Suppressor macrophage treated with lipopolysaccharide for 4 hours (primary cell): ENCODE measurements at places on chromosomes 6 and 20.

GRCh38 chr20:23488996-23489395, 1.9 kb upstream of the CST8 start:
- no peak for DNase-seq

- DNase-seq: no peak
Observed at GRCh38 chr6:12645941-12646340, 70.6 kb upstream of the PHACTR1 start.

DNA sequence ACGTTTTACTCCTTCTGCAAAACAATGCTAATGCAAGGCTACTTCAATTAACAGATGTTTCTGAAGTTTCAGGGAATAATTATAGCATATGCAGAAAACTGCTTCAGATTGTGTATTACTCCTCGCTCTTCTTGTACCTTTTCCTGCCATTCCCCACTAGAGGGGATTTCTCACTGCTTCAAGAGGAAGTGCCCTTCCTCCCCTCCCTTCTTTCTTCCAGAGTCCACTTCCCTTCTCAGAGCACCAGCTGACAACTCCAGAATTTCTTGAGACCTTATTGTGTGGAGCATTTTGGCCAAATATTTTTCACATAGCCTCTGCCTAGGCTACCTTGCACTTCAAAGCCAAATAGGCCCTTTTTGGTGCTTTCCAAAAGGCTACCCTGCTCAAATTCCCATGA, 12.7 kb upstream of the MCUR1 start:
- DNase-seq: peak; percentile 38

GRCh38 chr6:16876201-16876600, 114.9 kb upstream of the ATXN1 start:
- DNase-seq: no peak

DNA sequence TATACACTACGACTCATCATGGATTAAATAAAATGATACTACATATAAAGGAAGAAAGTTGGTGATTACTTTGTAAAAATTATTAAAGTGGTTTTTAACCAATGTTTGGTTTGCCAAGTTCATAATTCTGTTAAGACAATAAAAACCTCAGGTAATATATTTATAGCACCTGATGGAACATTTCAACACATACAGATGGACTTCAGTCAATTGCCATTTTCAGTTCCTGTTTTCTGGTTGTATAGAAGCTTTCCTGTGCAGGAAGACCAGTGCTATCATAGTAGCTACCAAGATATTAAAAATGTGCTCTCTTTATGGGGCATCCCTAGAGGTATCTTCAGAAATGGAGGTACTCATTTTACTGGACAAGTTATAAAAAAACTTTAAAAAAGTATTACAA, 1686.4 kb downstream of the GRIK2 start:
- no peak for DNase-seq

DNA sequence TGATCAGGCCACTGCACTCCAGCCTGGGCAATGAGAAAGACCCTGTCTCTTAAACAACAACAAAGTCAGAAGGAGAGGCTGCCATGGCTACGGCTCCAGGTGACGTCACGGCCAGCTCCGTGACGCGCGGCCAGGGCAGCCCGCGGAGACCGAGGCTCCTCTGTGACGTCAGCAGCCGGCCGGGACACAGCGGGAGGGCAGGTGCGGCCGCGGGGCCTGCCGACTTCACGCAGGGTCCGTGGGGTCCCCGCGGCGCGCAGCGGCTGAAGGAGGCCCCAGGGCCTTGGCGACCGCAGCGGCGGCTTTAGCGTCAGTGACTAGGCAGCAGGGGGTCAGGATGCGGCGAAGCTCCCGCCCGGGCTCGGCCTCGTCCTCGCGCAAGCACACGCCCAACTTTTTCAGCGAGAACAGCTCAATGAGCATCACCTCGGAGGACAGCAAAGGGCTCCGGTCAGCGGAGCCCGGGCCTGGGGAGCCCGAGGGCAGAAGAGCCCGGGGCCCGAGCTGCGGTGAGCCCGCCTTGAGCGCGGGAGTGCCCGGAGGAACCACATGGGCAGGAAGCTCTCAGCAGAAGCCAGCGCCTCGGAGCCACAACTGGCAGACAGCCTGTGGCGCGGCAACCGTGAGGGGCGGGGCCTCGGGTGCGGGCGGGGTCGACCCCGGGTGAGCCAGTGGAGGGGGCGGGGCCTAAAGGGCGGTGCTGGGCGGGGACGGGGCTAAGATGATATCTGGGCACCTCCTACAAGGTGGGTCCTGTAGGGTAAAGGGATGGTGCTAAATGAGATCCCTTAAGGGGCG, at the start of gene SPAG4:
SPAG4 (plus strand) TSS at position 163 of the 798 bp plus-strand sequence; CDS start at position 338, 175 bp downstream.
- DNase-seq: peak; percentile 100

- DNase-seq: no peak
Observed at GRCh38 chr6:45812922-45813321, 202.7 kb downstream of the CLIC5 start.

- no peak for DNase-seq
Observed at GRCh38 chr6:74578339-74578738, 627.5 kb downstream of the COL12A1 start.

DNA sequence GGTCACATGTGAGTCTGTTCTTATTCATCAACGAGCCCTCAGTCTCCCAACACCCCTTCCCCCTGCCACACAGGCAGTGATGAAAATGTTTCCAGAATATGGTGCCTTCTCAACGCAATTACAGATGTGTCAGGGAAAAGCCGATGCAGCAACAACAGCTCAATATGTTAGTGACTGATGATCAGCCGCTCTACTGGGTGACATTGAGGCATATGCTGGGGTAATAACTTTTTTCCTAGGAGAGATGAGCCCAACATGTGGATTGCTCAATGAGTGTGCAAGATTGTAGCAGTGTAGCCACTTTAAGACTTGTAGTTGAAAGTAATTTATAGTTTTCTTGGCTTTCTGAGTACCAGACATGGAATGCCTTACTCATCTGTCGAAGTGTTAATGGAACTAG, 49.4 kb downstream of the DTD1 start:
- no peak for DNase-seq

GRCh38 chr6:160174681-160175080, 53.1 kb downstream of the SLC22A1 start:
- no peak for DNase-seq

GRCh38 chr20:44182135-44182765, 4.7 kb downstream of the JPH2 start:
- DNase-seq: no peak

- peak; percentile 60 for DNase-seq
Observed at GRCh38 chr6:148530394-148530953, 187.8 kb downstream of the SASH1 start.

DNA sequence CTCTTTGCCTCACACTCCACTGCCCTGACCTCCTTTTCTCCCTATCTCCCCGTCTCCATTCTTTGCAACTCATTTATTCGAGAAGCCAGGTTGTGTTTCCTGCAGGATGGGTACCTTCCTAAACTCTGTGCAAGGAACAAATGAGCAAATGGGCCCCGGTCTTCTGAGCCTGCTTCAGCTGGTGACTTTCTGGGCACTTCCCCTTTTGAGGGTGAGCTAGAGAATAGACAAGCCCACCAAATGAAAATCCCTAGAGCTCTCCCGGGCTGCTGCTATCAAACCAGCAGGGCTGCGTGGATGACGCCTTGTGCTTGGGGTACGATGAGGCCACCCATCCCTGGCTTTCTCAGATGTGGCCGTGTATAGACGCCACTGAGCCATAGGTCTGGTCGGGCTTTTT, 91.0 kb upstream of the FOXA2 start:
- DNase-seq: no peak

DNA sequence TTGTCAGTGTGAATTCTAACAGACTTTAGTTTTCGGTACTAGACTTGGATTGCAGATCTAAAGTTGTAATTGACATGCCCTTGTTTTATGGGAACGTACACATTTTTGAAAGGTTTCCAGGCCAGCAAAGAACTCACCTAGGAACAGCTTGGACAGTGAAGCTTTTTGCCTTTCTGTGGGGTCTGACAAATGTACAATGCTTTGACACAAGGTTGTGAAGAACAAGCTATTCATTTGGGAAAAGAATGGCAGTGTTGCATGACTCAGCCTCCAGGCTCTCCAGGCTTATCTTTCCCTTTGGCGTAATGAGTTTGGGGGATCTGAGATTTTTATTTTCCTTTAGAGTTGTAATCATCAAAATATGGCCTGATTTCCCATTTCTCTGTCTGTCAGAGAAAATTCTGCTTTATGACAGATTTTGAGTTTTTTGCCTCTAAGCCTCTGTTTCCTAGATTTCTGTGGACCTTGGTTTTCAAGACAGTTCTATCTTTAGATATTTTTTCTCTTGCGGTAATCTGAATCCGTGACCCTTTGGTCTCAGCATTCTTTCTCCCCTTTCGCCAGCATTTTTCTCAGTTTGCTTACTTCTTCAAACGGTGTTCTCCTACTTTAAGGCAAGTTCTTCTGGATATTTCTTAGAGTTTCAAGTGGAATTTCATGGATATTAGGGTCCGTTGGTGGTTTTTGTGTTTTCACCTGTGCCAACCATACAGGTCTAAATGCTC, 221.0 kb downstream of the ADGB start:
- no peak for DNase-seq

GRCh38 chr6:157196391-157196790, 126.9 kb downstream of the TMEM242 start:
- no peak for DNase-seq
